Testis (tissue), 5 donors: ENCODE measurements at places on chromosomes 6 and 20. TPM values are rescaled to one million over a fixed set of nuclear protein-coding genes. Genes with fewer than 3 reads are reported as not detected.

CRISP3 gene
- not detected for polyA plus RNA-seq

LHFPL5 gene
- not detected for polyA plus RNA-seq

DNA sequence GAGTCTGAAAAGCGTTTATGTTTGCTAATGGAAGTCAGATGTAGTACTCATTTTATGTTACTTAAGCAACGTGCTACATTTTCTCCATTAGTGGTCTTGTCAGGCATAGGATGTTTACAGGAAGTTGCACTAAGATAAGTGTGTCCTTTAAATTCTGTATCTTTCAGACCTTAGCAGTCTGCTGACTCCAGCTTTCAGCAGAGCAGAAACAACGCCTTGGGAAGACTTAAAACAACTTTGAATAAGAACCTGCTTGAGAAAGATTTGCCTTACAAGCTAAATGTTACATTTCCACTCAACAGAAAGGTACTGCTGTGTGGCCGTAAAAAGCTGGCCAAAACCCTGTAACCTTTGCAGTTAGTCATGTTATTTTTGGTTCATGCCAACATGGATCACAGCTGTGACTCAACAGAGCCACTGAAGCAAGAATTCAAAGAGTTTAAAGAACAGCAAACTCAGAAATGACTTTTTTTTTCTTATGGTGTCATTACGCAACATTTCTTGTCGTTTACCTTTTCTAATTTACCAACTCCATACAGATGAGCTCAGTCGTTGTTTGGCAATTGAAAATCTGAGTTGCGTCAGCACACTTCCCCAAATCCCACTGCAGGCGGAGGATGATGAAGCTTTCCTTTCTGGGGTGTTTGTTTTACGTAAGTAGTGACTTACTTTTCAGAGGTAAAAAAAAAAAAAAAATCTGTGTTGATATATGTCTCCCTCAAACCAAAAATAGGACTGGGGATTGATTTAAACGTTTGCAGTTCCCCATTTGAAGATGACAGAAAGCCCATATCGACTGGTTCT lies 27.9 kb upstream of the BMP6 start:
- H3K27me3 ChIP-seq, result no peaks in the 10 kb centered on the region
- no peak overlapping the region for H3K27ac ChIP-seq
- H3K4me3 ChIP-seq, result no peak overlapping the region
- DNase-seq, result no peak

DNA sequence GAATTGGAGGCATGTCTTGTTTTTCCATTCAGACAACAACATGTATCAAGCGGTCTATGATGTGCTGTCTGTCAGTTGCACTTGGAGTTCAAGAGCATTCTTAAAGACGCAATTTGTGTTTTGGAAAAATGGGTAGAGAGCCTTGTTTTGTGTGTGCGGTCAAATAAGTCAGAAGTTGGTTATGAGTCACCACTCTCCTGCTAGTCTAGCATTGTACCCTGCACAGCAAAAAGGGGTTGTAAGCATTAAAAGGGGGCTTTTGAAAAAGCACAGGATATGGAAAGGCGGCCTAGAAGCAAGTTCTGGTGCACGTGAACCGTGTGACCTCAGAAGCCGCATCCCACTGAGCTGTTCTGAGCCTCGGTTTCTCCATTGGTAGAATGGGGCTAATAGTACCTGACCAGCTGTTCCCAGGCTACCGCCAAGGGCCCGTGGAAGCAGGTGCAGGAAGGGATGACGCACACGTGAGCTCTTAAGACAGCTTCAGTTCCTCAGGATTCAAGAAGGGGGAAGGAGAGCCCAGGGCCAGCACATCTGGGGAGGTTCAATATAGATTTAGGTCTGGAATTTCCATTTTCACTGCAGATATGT lies 61.6 kb upstream of the SNX9 start:
- H3K27ac ChIP-seq, result no peak overlapping the region
- no peaks in the 10 kb centered on the region for H3K27me3 ChIP-seq
- H3K4me1 ChIP-seq, result peaks cover 3% of the 10 kb centered on the region
- no peak for DNase-seq
- H3K36me3 ChIP-seq, result no peaks in the 10 kb centered on the region
- H3K4me3 ChIP-seq, result no peak overlapping the region

DNA sequence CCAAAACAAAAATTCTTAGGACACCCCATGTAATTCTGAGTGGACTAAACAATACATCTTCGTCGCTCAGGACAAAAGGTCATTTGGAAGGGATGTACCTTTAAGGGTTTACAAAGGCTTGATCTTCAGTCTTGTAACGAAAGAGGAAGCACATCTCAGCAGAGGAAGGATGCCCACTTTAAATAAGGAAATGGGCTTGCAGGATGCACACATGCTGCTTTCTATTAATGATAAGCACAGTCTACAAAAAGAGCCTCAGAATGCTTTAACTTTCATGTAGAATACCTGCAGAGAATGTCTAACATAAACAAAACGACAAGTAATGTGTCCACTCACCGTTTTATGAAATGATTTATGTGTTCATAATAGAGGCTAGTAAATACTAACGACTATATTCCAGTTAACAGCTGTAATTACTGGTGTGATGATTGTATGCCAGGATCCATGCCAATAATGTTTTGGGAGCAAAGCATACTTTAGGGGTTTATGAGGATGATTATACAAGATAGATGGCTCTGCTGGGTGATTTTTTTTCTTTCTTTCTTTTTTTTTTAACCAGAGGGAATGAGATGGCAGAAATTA lies 216.9 kb downstream of the GMDS start:
- no peaks in the 10 kb centered on the region for H3K4me1 ChIP-seq
- DNase-seq, result no peak
- H3K27me3 ChIP-seq, result no peaks in the 10 kb centered on the region
- H3K36me3 ChIP-seq, result no peaks in the 10 kb centered on the region
- H3K4me3 ChIP-seq, result no peak overlapping the region

DNA sequence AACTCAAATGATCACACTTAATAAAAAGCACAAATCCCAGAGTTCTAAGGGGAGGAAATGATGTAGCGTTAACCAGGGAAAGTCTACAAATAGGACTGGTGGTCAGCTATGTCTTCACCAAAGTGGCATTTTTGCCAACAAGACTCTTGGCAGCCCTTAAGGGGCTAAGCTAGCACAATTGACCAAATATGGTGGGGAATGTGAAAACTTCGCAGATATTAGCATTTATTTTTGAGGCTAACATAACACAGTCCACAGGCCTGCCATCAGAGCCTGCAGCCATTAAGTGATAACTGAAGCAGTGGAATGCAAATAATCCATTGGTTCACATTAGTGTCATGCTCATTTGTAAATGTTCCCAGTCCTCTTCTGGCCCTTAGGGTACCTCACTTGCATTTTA lies 274.6 kb downstream of the FOXC1 start:
- DNase-seq, result no peak
- H3K27ac ChIP-seq, result no peak overlapping the region
- H3K27me3 ChIP-seq, result no peaks in the 10 kb centered on the region
- no peaks in the 10 kb centered on the region for H3K36me3 ChIP-seq
- no peak overlapping the region for H3K4me3 ChIP-seq

- H3K4me3 ChIP-seq, result no peak overlapping the region
- DNase-seq, result no peak
- H3K27ac ChIP-seq, result no peak overlapping the region
- H3K36me3 ChIP-seq, result no peaks in the 10 kb centered on the region
Measured at GRCh38 chr20:20412750-20413149, 44.8 kb downstream of the INSM1 start.

DNA sequence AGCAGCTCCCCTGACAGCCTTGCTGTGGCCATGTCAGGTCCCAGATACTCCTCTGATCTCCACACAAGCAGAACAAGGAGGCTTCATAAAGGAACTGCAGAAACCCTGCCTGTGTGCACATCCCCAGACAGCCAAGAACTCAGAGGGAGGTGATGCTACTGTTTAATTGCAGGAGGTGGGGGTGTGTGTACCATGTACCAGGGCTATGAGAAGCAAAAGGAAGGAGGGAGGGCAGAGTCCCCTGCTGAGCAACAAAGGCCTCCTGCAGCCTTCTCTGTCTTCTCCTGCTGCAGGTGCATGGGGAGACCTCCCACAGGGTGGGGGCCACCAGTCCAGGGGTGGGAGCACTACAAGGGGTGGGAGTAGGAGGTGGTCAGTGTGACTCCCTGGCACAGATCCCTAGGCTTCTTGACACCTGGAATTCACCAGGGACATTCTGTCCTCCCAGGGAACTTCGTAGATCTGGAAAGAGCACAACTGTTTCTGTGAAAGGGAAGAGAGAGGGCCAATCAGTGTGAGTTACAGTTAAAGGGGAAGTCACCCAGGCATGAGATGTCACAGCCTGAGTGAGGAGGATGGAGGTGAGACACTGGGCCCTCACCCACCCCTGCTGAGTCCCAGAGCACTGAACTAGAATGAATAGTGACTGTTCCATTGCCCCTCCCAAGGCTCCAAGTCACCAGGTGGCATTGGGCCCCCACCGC lies 2.8 kb downstream of the CST2 start:
- H3K4me3 ChIP-seq, result no peak overlapping the region
- no peak overlapping the region for H3K27ac ChIP-seq
- no peaks in the 10 kb centered on the region for H3K36me3 ChIP-seq
- H3K4me1 ChIP-seq, result no peaks in the 10 kb centered on the region
- no peak for DNase-seq

DNA sequence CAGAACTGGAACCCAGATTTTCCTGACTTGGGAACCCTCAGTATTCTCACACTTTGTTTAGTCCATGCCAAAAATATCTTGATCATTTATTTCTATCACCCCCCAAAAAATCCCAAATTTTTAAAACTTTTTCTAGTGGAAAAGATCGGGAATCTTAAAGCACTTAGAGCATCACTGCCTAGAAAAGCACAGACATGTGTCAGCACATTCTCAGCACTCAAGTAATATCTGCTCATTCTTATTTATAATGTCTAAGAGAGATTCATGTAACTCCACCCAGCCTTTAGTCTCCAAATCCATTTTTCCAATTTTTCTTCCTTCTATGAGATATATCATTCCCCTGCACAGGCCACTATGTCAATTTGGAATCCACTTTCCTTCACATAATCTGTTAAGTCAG lies 29.9 kb upstream of the HSF2 start:
- no peak overlapping the region for H3K4me3 ChIP-seq
- no peak overlapping the region for H3K27ac ChIP-seq
- no peaks in the 10 kb centered on the region for H3K27me3 ChIP-seq
- H3K4me1 ChIP-seq, result no peaks in the 10 kb centered on the region
- no peak for DNase-seq

DNA sequence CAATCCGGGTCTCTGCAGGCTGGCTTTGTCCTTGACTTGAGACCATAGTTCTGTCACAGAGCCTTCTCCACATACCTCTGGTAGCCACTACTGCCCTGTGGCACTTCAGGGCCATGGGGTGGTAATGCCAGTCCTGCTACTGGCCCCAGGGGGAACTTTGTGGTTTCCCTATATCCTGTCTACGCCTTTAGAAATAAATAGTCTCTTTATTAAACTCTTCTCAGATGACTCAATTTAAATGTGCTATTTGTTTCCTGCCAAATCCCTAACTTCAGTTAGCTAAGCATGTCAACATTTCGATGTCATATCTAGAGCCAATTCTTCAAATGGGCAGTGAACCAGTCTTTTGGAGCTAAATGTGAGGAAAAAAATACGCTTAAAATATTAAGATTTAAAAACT lies 60.1 kb downstream of the SEL1L2 start:
- no peak overlapping the region for H3K27ac ChIP-seq
- H3K27me3 ChIP-seq, result no peaks in the 10 kb centered on the region
- no peaks in the 10 kb centered on the region for H3K36me3 ChIP-seq
- H3K4me1 ChIP-seq, result peaks cover 8% of the 10 kb centered on the region
- H3K4me3 ChIP-seq, result no peak overlapping the region
- no peak for DNase-seq

- no peak for DNase-seq
- H3K36me3 ChIP-seq, result no peaks in the 10 kb centered on the region
- H3K27ac ChIP-seq, result no peak overlapping the region
- no peaks in the 10 kb centered on the region for H3K27me3 ChIP-seq
- no peak overlapping the region for H3K4me3 ChIP-seq
Measured at GRCh38 chr6:167661552-167662044, 165.1 kb upstream of the AFDN start.

GRCh38 chr20:7010527-7010926 lies 243.0 kb downstream of the BMP2 start:
- no peak overlapping the region for H3K4me3 ChIP-seq
- H3K27me3 ChIP-seq, result no peaks in the 10 kb centered on the region
- H3K36me3 ChIP-seq, result no peaks in the 10 kb centered on the region
- no peaks in the 10 kb centered on the region for H3K4me1 ChIP-seq
- no peak for DNase-seq

DNA sequence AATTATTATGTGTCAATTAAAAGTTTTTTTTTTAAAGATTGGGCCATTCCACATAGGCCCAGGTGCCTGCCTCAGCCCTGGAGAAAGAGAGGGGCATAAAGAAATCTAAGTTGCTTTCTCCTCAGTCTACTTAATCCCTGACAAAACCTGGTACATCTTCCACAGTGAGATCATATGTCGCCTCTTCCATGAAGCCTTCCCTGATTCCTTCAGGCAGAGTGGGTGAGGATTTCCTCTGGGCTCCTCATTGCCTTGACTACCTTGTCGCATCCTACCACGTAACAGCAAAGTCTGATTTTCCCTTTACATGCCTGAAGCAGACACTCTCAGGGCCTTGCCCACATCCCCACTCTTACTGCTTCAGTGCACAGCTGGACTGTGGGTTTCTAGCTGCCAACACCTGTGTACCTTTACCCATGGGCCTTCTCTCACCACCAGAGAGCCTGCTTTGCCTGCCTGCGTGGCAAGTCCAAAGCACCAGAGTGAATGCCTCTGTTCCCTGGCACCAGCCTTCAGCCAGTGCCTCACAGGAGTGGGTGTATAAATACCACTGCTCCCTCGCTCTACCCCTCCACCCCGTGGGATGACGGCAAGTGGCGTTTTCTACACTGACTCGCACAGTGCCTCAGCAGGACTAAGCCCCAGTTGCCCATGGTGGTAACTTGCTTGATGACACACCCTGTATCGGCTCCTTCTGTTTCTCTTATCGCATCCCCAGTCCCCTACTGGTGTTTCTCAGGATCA lies 68.0 kb downstream of the EYA2 start:
- no peak for DNase-seq
- no peaks in the 10 kb centered on the region for H3K4me1 ChIP-seq
- H3K27ac ChIP-seq, result no peak overlapping the region
- H3K27me3 ChIP-seq, result no peaks in the 10 kb centered on the region
- no peaks in the 10 kb centered on the region for H3K36me3 ChIP-seq
